ENCODE measurements at places on chromosomes 7 and 10.

DNA sequence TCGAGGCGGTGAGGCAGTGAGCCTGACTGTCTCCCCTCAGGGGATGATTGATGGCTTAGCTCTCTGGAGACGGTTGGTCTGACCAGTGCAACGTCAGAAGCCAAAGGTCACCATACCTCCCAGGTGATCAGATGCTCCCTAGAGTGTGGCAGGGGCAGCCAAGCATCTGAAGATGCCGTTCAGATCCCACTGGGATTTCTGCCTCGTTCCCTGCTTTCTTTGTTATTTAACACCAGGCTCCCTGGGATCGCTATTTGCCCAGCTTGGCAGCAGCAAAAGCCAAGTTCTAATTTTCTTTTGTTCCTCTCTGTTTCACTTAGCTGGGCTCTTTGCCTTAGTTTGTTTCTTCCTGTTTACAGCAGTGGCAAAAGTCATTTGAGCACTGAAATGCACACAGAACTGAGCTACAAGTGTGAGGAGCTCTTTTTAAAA, 53.5 kb upstream of the SVIL start:
- DNase-seq, result no peak

DNA sequence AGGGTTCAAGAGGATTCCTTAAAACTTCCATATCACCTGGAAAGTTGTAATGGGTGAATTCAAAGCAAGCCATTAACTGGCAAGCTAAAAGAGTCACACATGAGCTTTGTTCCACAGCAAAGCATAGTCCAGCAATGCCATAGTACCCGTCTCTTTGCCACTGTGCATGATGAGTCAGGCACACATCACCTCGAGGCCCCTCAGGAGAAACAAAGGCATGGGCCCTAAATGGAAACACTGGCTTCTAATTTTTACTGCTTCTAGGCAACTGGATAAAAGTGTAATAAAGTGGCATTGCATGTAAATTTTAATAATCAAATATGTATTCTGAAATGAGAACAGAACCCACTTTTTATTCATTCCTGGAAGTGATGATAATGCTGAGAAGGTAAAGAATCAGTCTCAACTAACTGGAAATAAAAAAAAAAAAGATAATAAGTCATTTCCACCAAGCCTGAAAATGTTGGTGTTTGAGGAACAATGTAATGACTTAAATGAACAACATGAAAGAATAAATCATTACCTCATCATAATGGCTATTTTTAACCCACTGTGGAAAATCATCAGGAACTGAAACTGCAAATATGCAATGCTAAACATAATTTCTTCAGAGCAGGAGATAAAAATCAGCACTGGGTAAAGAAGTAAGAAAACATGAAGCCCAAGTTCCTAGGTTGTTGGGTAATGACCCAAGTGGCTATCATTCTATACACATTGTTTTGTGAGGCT, 104.9 kb downstream of the CDK6 start:
- no peak for DNase-seq

DNA sequence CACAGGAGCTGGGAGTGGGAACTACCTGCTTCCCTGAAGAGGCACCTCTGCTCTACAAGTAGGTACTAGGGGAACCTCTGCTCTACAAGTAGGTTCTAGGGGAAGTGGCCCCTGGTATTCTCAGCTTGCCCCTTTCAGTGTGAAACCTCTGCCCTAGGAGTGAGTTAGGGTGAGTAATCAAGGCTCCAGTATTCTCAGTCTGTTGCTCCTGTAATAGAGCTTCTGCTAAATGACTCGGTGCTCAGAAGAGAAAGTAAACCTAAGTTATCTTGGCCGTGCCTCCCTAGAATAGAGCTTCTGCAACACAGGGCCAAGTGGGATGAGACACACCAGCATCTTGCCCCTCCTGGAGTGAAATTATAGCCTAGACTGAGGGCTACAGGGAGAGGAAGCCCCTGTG, 13.4 kb upstream of the RASSF4 start:
- DNase-seq, result no peak

DNA sequence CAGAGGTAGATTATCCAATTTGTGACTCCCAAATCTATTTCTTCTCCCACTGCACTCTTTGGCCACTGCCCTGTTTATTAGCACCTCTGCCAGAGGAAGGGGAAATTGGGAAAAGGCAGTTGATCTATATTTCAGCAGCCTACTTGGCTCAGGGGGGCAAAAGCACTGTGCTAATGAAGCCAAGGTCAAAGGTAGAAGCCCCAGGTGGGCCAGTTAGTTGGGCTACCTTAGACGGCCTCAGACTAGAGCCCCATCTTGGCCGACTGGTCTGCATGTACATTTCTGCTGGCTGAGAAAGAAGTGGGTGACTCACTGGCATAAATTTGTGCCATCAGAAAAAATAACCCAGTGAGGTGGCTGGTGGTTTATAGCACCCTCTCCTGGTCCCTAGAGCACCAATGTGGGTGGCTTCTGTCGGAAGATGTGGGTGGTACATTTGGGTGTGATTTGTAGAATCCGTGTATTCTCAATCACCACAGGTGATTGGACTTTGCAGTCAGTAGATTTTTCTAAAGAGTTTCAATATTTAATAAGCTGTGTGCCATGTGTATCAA, 293.3 kb upstream of the MKI67 start:
- no peak for DNase-seq

- no peak for DNase-seq
These were observed 12.4 kb upstream of the ACTA2 start for GRCh38 chr10:88964869-88965415.

- no peak for DNase-seq
These were observed 22.4 kb upstream of the CRYGN start for GRCh38 chr7:151462306-151462779.

- no peak for DNase-seq
These were observed 302.1 kb downstream of the CACNA2D1 start for GRCh38 chr7:82141427-82141826.

DNA sequence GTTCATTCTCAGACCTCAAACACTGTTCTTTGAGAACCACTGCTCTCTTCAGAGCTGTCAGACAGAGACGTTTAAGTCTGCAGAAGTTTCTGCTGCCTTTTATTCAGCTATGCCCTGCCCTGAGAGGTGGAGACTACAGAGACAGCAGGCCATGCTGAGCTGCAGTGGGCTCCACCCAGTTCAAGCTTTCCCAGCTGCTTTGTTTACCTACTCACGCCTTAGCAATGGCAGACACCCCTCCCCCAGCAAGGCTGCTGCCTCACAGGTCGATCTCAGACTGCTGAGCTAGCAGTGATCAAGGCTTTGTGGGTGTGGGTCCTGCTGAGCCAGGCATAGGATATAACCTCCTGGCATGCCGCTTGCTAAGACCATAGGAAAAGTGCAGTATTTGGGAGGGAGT, 80.5 kb upstream of the CYP2C9 start:
- no peak for DNase-seq

GRCh38 chr10:21604651-21605050, 70.6 kb downstream of the MLLT10 start:
- no peak for DNase-seq

DNA sequence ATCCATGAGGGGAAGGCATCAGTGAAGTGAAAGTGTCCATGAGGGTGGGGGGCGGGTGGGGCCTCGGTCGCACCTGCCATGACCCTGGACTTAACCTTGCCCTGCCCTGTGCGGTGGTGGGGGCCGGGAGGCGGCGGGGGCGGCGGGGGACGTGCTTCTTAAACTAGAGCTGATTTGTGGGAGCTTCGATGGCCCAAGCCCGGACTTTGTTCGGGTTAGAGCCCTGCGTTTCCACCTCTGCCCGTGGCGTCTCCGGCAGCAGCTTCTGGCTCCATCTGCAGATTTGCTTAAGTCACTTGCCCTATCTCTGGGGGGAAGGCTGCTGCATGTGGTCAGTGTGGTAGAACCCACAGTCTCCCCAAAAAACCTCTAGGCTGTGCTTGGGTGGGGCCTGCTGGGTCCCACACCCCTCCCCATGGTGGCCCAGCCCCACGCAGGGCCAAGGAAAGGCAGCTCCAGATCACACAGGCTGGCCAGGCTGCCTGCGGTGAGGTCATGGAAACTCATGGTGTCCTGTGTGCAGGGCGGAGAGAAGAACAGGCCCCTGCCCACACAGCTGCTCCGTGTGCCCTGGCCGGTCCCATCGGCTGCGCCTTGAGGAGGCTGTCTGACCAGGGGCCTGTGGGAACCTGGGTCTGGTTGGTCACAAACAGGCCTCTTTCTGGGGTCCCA, 93.2 kb downstream of the INPP5A start:
- no peak for DNase-seq

DNA sequence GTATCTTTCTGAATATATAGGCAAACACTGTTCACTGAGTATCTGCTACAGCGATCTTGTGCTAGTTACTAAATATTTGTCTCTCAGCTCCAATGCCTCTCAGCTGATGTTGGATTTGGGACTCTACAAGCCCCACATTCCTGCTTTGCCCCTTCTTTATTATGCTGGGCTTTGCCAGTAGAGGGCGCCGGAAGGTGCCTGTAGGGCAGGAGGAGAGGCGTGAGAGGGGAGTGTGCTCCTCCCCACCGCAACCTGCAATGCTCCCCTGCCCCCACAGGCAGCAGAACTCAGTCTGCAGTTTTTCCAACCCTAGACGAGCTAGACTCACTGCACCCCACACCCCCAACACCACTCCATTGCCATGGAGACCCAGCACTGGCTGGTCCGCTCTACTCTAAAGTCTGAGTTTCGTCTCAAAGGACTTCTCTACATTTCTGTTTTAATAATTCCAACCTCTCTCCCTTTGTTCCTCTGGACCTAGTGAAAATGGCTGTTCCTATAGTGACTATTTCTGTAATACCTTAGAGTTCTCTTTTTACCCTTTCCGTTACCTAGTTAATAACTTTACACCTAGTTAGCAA, 337.6 kb downstream of the CCSER2 start:
- no peak for DNase-seq

GRCh38 chr7:105849122-105849855, 27.1 kb downstream of the ATXN7L1 start:
- peak; percentile 46 for DNase-seq

- DNase-seq, result no peak
These were observed 209.9 kb upstream of the YAE1 start for GRCh38 chr7:39356172-39356925.

GRCh38 chr7:1637155-1637554, 32.9 kb upstream of the ELFN1 start:
- DNase-seq, result no peak
